ENCODE measurements at places on chromosomes 1 and 21.

- no peak for DNase-seq
Measured at GRCh38 chr1:87130438-87130837, 198.2 kb upstream of the LMO4 start.

GRCh38 chr1:213983493-213984386, 4.0 kb upstream of the PROX1 start:
- DNase-seq = no peak

DNA sequence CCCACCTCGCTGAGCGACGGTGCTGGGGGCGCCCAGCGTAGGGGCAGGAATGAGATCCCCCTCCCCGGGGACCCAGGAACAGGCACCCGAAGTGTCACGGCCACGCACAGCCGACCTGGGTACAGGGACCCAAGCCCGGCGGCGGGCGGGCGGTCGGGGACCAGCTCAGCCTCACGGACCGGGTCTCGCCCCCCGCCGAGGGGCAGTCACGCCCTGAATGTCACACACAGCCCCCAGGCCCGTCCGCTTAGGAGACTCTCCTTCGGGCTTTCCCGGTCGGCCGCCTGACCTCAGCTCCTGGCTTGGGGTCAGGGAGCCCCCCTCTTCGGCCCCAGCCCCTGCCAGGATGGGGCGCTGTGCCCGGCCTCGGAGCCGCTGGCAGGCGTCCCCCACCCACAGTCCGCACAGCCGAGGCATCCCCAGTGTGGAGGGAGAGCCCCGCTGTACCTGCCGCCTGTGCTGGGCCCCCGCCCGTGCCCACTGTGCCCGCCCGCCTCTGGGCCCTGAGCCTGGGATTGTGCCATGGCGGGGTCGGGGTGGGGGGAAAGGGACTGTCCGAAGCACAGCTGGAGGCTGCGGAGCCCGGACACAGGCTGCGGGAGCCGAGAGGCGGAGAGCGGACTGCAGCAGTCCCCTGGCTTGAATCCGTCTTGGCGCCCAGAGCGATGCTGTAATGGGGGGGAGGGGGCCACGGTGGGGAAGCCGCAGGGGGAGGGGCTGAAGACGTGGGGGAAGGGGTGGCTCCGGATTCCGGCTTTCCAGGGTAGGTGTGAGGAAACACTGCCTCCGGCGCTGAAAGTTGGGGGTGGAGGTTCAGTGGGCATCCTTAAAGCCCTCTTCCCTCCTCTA, 627 bp upstream of the DLGAP3 start:
- DNase-seq = no peak

- DNase-seq = no peak
Measured at GRCh38 chr1:153357076-153357852, 390 bp upstream of the S100A9 start.

DNA sequence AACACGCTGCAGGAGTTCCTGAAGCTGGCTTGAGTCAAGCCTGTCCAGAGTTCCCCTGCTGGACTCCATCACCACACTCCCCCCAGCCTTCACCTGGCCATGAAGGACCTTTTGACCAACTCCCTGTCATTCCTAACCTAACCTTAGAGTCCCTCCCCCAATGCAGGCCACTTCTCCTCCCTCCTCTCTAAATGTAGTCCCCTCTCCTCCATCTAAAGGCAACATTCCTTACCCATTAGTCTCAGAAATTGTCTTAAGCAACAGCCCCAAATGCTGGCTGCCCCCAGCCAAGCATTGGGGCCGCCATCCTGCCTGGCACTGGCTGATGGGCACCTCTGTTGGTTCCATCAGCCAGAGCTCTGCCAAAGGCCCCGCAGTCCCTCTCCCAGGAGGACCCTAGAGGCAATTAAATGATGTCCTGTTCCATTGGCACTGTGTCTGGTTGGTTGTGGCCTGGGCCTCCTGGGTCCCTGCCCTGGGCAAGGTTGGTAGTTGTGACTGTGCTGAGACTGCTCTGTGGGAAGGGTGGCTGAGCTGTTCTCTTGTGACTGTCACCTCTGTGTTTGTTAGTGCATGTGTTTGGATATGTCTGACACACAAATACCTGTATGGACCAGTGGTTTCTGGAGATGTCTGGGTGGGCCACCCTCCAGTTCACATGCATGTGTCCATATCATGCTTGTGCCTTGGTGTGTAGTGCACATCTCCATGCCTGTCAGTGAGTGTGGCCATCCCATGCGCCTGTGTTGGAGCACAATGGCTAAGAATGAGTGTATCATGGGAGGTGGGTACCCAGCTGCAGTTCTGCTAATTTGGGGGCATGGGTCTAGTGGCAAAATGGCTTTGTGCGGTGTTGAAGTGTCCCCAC, 1.4 kb downstream of the SH3BGRL3 start:
- DNase-seq = no peak

GRCh38 chr1:206664740-206665139, 20.0 kb upstream of the MAPKAPK2 start:
- no peak for DNase-seq

- no peak for DNase-seq
Measured at GRCh38 chr1:243179720-243180119, 75.4 kb downstream of the CEP170 start.

DNA sequence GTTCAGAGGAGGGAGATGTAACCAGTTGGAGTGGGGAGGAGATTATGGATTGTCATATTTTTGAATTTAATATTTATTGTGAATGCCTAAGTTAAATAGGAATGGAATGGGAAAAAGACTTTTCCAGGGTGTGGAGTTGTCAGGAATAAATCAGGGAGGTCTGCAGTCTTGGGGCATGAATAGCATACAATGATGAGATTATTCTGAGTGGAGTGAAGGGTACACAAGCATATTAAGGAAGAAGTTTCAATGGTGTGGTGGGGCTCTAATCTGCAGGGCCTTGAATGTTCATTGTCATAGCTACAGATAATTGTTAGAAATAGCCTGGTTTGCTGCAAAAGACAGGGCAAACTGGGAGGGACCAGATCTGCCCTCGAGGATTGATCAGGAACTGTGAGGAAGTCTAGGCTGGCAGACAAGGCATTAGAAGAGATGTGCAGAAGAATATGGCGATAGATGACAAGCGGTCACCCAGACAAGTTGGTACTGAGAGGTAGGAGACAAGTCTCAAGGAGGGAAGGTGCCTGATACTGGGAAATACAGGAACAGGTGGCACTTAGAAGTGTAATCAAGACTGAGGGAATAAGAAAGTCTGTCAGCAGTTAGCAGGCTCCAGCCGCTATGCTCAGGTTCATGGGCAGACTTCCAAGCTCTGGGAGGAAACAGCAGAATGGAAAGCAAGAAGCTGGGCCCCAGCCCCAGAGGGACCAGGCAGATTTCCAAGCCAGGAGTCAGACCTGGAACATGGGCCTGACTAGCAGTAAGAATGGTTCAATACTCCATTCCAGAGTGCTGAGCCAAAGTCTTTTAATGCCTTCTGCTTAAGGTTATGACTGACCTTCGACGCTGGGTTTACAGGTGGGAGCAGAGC, 20.9 kb upstream of the RGL1 start:
- DNase-seq = no peak

DNA sequence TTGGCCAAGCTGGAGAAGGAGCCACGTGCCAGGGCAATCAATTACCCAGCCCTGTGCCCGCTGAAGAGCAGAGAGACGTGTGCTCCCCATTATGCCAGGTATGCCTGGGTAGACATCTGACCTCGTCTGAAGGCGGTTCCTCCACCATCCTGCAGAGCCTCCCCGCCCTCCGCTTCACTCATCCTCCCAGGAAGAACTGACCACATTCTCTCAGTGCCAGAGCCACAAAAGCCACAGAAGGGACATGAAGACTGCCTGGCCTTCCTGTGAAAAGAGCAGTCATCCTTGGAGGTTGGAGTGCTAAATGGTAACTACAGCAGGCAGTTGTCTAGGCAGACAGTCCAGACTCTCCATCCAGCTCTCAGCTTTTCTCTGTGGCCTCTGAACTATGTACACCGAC, 12.0 kb downstream of the SYT2 start:
- DNase-seq = no peak

GRCh38 chr1:100921110-100921706, 25.3 kb downstream of the SLC30A7 start:
- peak; percentile 33 for DNase-seq

GRCh38 chr1:29811727-29812407, 575.5 kb downstream of the PTPRU start:
- no peak for DNase-seq

DNA sequence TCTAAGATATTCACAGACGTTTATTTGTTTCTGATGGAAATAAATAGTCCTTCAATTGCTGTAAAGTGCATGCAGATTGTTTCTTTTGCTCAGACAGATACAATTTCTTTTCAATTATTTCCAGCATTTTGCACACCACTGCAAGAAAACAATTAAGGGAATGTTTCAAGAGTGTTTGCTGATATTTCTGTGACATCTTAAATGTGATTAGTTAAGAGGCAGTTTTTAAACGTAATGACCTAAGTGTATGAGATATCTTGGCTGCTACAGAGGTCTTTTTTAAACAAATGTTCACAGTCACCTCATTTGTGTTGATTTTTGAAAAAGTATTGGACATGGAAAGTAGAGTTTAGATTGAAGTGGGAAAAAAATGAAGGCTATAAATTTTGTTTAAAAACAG, 262.3 kb upstream of the BRINP3 start:
- no peak for DNase-seq

GRCh38 chr1:39159224-39160036, 45.1 kb upstream of the MACF1 start:
- peak; percentile 72 for DNase-seq

DNA sequence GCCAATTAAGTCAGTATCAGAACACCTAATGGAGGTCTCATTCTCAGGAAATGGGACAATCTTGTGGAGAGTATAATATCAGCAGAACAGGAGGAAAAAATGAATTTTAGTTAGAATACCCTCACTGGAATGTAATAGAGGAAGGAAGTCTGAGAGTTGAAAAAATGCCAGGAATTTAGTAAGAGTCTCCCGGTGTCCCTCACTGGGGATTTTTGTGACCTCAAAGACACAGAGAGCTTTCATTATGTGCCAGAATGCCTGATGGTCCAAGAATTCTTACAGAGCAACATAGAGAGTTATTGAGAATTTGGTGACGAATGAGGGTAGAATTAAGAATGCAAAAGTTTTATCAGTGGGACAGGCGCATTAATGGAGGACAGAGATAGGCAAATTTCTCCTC, 443.5 kb upstream of the B3GALT2 start:
- DNase-seq = no peak

- DNase-seq = no peak
Measured at GRCh38 chr1:235763962-235764361, 102.7 kb downstream of the LYST start.

DNA sequence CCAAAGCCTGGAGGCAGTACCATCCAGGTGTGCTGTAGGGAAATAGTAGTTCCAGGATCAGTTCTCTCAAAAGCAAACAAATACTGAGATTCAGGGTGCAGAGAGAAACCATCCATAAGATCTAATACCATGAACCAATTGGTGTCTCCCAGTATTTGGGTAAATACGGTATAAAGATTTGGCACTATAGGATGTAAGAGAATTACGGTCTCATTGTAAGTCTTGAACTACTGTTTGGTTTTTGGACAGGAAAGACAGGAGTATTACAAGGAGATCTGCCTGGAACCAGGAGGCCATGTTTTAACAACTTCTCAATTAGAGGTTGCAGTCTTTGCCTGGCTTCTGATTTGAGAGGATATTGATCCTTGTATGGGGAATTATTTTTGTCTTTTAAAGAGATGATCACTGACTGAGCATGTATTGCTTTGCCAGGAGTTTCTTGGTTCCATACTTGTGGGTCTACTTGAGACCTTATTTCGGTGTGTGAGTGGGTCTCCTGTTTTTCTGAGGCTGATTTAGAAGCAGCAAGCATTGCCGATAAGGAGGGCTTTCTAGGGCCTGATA, 10.2 kb downstream of the AADACL4 start:
- no peak for DNase-seq

DNA sequence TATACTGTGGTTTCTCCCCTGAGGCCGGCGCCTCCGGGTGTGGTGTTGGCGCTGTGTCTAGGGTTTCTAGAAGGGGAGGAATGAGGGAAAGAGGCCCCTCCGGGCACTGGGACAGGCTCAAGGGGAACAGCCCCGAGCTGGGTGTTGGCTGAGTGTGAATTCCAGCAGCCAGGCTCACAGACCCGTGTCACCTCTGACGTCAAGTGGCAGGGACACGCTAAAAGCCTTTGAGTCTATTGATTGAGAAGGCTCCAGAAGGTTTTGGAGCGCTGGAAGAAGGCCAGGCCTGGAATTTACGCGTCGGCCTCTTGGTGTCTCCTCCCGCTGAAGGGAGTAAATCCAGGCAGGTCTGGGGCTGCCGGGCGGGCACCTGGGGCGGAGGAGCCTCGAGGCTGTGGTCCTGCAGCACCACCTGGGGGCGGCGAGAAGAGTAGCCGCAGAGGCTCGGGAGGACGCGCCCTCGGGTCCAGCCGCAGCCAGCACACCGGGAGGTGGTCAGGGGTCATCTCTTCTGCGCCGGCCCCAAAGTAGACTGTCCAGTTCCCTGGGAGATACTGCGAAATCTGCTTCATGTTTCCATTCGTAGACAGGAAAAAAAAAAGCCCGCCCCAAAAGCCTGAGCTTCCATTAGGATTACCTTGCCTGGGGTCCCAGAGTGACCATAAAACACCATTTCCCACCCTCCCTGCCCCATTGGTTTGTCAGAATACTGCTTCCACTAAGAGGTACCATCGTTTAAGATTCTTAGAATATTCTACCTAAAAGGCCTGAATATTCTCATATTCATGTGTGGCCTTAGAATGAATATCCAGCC, 61.7 kb downstream of the TLR5 start:
- DNase-seq = peak; percentile 70

- no peak for DNase-seq
Measured at GRCh38 chr21:34018185-34018584, 55.2 kb upstream of the MRPS6 start.

DNA sequence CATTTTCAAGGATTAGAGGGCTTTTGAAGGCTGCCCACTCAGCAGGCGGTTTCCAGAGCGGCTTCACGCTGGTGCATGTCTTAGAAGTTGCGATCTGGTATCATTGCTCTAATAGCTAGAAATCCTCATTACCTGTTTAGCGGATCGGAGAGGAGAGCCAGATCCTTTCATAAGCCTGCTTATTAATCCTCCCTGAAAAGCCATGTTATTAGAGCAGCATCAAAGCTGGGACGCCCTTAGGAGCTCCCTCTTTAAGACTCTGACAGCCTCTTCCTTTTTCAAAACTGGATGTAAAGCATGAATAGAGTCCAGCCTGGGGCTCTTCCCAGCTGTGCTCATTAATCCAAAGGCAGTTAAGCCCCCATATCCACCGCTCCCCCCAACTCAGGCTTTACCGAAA, 13.9 kb upstream of the CTSE start:
- DNase-seq = no peak

GRCh38 chr1:227316456-227316855, 1.8 kb downstream of the CDC42BPA start:
- peak; percentile 25 for DNase-seq

Data from kidney glomerular epithelial cell (primary cell).